Right kidney (tissue), 9 donors: ENCODE measurements at places on chromosomes 5 and 9.

DNA sequence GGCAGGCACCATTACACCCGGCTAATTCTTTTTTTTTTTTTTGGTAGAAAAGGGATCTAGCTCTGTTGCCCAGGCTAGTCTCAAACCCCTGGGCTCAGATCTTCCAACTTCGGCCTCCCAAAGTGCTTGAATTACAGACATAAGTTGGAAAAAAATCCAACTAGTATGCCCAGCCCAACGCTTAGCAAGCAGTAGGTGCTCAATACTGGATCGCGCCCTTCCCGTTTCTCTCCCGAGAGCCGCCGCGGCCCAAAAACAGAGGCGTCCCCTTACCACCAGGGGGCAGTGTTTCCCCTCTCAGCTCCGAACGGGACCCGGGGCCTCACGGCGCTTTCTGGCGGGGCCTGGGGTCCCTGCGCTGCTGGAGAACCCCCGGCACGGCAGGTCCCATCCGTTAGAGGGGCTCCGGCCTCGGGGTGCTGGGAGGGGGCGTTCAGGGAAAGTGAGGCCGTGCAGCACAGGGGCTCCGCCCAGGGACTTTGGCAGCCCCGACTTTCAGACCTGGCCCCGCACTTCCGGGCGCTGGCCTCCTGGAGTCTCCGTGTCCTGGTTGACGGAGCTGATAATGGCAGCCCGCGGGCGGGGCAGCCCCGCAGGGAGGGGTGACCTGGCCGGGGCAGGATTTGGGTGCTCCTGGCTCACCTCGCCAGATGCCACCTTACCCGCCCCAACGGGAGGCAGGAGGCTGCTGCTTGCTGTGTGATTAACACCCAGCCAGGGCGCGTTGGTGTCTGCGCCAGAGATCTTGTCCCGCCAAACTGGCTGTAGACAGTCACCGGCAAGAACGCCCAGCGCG lies 15.2 kb downstream of the PTGES start:
- DNase-seq, result peak; percentile 93

DNA sequence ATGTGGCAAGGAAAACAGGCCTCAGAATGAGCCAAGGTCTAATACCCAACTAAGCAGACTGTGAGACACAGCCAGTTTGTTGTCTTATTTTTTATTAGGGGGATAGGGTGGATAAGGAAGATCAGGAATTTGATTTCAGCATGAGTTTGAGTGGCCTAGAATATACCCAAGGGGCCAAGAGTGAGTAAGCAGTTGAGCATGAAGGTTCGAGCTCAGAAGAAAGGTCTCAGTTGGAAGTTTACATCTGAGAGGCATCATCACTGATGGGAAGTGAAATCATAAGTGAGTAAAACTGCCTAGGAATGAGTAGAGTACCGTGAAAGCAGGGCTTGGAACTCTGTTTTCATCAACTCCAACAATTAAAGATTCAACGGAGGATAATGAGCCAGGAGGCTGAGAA lies 12.6 kb downstream of the PSMD5 start:
- no peak for DNase-seq

- no peak for DNase-seq
Measured at GRCh38 chr5:2685651-2686272, 65.7 kb downstream of the IRX2 start.

GRCh38 chr5:136208916-136209315 lies 16.0 kb upstream of the SMIM32 start:
- no peak for DNase-seq

- no peak for DNase-seq
Measured at GRCh38 chr5:164597293-164597900, 1092.0 kb downstream of the MAT2B start.

- no peak for DNase-seq
Measured at GRCh38 chr9:69171049-69171448, 3.0 kb upstream of the TJP2 start.

GRCh38 chr5:142385194-142385593 lies 60.4 kb upstream of the SPRY4 start:
- no peak for DNase-seq

GRCh38 chr9:11871852-11872251 lies 821.3 kb upstream of the TYRP1 start:
- no peak for DNase-seq

GRCh38 chr5:42666869-42667268 lies 89.7 kb upstream of the CCDC152 start:
- no peak for DNase-seq

- DNase-seq, result no peak
Measured at GRCh38 chr5:121706686-121707085, 145.0 kb upstream of the FTMT start.

GRCh38 chr5:79736528-79737514 lies 47.2 kb downstream of the CMYA5 start:
- no peak for DNase-seq

- no peak for DNase-seq
Measured at GRCh38 chr5:154524859-154525258, 46.8 kb upstream of the HAND1 start.

GRCh38 chr5:33441241-33442177 lies 744 bp downstream of the TARS1 start:
- DNase-seq, result no peak

- DNase-seq, result no peak
Measured at GRCh38 chr9:121839726-121840500, 188.5 kb downstream of the DAB2IP start.

- no peak for DNase-seq
Measured at GRCh38 chr5:41809128-41809527, 61.1 kb downstream of the OXCT1 start.

DNA sequence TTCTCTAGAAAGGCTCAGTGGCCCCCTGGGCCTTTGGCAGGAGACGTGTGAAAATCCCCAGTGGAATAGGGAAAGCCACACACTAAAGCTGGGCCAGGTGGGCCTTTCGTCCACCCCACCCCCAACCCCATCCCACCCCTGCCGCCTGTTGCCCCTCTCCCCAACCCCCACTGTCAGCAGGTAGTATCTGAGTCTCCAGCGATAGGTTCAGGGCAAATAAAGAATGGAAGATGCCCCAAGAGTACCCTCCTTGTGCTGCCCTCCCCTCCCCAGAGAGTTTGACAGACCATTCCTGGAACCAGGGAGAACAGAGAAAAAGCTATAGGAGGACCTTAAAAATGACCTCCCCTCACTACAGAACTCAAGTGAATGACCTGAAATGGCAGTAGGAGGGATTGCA lies 36.7 kb upstream of the UBE2D2 start:
- DNase-seq, result no peak

- no peak for DNase-seq
Measured at GRCh38 chr5:105554568-105555169, 1992.1 kb upstream of the NUDT12 start.

DNA sequence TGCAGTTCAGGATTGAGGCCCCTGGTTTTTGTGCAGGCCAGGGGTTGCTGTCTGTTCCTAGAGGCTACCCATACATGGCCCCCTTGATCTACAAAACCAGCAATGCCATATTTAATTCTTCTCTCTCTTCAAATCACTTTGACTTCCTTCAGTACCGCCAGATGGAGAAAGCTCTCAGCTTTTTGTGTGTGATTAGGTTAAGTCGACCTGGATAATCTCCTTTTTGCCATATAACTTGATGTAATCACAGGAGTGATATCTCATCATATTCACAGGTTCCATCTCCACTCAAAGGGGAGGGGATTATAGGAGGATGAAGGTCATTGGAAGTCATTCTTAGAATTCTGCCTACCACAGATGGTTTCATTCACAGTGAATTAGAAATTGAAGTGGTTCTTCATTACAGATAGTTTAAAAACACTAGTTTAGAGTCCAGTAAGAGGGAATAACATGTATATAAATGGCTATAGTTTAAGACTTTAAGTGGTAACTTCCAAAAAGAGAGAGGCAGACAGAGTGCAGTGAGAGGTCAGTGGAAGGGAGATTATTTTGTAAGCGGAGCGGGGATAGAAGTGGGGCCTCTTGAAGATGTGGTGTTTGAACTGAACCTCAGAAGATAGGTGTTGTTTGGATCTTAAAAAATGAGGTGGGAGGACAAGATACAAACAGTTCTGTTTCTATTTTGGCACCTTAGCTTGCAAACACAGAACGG lies 85.9 kb downstream of the GALNT10 start:
- no peak for DNase-seq

DNA sequence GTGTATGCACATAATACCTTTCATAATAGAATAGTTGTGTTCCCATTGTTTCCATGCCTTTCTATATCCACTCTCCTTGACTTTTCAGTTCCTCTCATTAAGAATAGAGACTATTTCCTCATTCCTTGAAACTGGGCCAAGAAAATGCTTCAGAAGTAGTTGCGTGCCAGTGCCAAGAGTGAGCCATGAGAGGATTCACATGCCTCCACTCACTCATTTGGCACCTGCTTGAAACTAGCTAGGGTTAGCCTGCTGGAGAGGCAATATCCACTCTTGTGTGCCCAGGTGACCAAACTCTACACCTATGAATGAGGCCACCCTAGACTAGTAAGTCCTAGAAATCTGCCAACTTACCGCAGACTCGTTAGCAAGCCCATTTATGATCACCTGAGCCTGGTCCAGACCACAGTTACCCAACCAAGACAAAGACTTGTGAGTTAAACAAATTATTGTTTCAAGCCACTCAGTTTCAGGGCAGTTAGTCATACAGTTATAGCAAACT lies 276.3 kb downstream of the EPB41L4A start:
- no peak for DNase-seq

- no peak for DNase-seq
Measured at GRCh38 chr9:107513464-107514100, 24.0 kb upstream of the KLF4 start.
